NCI-H2171 (cell line): ENCODE measurements at places on chromosomes 3 and 15.

DNA sequence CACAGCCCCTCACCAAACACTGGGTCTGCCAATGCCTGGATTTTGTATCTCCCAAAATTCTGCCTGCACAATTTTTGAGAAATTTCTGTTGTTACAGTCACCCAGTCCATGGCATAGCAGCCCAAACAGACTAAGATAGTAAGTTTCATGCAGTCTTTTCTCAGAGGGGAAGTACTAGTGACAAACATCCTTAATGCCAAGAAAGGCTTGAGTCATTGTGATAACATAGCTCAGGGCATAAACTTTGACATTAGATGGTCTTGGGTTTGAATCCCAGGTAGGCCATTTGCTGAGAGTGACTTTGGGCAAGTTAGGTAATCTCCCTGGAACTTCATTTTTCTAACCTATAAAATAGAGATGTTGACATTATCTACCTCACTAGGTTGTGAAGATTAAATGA lies 36.1 kb upstream of the PFN2 start:
- no peak for DNase-seq

DNA sequence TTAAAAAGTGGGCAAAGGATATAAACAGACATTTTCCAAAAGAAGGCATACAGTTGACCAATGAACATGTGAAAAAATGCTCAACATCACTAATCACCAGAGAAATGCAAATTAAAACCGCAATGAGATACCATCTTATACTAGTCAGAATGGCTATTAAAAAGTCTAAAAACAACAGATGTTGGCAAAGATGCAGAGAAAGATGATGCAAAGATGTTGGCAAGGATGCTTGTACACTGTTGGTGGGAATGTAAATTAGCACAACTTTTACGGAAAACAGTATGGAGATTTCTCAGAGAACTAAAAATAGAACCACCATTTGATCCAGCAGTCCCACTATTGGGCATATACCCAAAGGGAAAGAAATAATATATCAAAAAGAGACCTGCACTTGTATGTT lies 53.5 kb downstream of the TLNRD1 start:
- no peak for DNase-seq

DNA sequence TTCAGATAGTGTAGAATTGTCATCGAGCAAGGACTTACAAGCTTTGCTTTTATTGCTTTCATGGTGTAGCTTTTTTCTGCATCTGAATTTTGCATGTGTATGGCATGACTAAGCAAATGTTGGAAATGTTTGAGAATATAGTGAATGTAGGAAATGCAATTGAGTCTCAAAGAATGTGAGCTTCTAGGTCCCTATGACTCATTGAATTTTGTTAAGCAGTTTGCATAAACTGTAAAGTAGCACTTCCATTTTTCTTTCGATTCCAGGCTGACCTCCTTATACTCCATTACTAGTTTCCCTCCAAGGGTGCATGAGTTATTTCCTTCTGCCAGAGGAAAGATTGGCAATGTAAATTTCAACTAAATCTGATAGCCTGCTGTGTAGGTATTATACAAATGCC lies 619.2 kb downstream of the DIPK2A start:
- DNase-seq: no peak

- DNase-seq: no peak
Measured at GRCh38 chr3:23701716-23702597, 103.8 kb upstream of the UBE2E1 start.

DNA sequence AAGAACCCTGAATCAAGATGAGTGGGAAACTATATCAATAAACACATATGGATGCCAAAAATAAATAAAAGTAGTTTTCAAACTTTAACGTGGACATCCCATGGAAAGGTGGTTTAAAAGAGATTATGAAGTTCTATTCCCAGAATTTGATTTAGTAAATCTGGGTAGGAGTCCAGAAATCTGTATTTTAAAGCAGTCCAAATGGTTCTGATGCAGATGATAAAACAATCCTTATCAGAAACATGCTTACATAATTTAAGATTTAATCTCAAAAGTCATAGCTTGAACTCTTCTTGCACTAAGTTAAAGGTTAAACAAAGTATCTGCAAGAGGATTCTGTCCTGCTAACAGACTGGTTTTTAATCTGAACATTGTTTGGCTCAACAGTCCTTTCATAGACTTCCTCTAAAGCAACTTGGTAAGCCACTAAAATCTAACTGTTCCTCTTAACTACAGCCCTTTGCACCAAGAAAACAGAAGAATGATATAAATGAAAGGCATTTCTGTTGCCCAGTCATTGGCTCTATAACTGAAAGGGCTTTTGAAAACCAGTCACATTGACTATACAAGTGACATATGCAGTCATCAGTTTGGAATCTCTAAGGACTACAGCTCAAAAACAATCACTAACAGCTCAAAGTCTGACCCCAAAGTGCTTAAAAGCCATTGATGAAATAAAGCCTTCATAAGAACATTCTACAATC lies 23.4 kb upstream of the MAP4 start:
- no peak for DNase-seq

DNA sequence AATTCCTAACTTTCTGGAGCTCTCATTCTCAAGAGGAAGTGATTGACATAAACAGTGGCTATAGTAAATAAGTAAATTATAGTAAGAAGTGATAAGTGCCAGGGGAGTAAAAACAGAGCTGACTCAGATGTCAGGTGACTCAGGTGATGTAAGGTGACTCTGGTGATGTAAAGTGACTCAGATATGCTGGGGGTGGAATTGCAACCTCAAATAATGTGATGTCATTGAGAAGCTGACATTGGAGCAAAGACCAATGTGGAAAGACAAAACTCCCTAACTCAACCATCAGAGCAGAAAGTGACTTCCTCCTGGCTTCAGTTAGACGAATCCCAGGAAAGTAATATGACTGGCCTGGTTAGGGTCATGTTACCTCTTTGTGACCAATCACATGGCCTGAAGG lies 144.2 kb upstream of the SNTN start:
- DNase-seq: no peak

GRCh38 chr3:197782230-197782629 lies 8.8 kb upstream of the LRCH3 start:
- no peak for DNase-seq

- DNase-seq: no peak
Measured at GRCh38 chr3:32106929-32107362, 526 bp downstream of the GPD1L start.

DNA sequence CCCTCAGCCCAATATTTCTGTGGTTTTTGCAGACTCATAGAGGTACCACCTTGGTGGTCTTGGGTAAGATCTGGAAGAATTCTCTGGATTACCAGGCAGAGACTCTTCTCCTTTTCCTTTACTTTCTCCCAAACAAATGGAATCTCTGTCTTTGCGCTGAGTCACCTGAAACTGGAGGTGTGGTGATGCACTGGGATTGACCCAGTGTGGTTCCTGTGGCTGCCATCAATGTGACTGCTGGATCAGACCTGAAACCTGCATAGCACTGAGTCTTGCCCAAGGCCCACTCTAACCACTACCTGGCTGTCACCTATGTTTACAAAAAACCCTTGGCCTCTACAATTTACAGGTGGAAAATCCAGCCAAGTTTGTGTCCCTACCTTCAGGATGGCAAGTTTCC lies 295.3 kb downstream of the RBMS3 start:
- no peak for DNase-seq

GRCh38 chr3:194555175-194556062 lies 68.6 kb upstream of the ATP13A3 start:
- DNase-seq: no peak

DNA sequence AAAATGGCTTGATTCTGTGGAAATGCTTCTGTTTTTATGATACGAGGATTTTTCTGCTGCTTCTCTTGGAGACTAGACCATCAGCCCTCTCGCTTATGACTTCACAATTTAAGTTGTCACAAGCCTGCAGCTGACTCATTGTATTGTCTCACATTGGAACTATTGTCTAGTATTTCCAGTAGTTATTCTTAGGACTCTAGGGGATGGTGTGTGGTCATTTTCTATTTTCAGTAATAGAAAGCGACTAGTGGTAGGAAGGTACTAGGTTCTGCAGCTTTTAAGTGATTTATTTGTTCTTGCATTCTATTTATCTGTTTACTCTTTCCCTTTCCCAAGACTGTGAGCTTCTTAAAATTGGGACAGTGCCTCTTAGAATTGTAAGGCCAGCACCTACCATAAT lies 66.3 kb upstream of the CRTC3 start:
- no peak for DNase-seq

GRCh38 chr3:171526869-171527268 lies 66.7 kb upstream of the TNIK start:
- no peak for DNase-seq

DNA sequence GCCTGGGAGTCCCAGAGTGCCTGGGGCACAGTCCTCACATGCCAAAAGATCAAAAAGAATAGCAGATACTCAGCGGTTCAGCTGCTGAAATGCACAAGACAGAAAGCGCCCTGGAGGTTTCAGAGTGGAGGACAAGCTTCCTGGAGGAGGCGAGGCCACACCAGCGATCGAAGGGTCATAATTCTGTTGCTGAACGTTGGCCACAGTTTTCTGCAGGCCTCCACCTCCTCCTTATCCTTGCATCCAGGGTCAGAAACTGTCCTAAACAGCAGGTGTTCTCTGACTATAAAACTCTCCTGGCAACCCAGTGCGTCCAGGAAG lies 220.3 kb upstream of the LINGO1 start:
- no peak for DNase-seq

- DNase-seq: no peak
Measured at GRCh38 chr3:131421301-131421700, 39.7 kb downstream of the NUDT16 start.

DNA sequence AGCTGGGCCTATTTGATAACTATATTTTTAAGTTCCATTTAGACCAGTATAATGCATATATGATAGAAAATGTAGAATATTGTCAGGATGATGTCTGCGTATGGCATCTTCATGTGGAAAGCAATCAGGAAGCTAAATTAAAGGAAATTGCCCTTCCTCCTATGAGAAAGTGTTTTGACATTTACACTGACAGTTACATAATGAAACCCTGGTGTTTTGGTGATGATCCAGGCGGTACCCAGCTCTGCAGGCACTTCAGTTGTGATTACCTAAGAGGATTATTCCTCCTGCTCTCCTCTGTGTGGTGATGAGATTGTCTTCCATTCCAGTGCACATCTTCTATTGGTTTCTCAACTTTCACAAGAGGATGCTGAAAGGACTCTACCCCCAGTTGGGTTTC lies 126.5 kb upstream of the MITF start:
- no peak for DNase-seq
